ENCODE measurements at places on chromosomes 2 and 18.

- DNase-seq, result no peak
Measured at GRCh38 chr2:18171191-18172139, 293.0 kb downstream of the KCNS3 start.

GRCh38 chr2:75633620-75634019 lies 13.0 kb upstream of the MRPL19 start:
- no peak for DNase-seq

DNA sequence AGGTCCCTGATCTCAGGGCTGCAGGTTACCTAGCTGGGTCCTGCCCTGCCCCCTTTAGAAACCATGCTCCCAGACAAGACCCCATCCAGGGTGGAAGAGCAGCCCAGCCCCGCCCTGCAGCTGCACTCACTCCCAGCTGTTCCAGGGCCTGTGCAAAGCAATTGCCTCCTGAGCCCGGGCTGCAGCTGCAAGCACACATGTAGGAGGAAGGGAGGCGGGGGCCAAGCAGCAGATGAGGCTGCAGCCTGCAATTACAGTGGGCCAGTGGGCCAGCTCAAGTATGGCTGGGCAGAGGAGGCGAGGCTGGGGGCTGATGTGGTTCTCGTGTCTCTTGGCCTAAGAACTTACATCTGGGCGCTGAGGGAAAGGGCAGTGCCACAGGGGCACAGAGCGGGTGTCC lies 65.4 kb upstream of the TUBA3E start:
- DNase-seq, result no peak

- DNase-seq, result no peak
Measured at GRCh38 chr2:117523711-117524238, 290.7 kb upstream of the DDX18 start.

GRCh38 chr2:8061219-8061618 lies 620.6 kb upstream of the ID2 start:
- DNase-seq, result no peak

GRCh38 chr2:63587814-63588384 lies 378 bp downstream of the WDPCP start:
- DNase-seq, result peak; percentile 10

DNA sequence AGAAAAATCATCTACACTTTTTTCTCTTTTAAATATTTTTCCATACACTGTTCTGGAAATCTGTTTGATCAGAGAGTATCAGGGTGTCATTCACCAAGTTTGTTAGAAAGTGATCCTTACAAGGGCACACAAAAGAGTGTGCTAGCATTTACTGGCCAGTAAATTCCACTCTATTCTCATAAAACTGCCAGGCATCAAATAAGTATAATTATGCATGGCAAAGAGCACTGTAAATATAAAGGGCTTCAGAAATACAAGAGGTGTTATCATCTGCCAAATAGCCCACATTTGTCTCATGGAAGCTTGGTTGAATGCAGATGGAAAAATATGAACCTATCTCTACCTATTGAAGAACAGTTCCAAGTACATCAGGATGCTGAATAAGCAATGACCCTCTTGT lies 847.3 kb upstream of the ACVR2A start:
- DNase-seq, result no peak

DNA sequence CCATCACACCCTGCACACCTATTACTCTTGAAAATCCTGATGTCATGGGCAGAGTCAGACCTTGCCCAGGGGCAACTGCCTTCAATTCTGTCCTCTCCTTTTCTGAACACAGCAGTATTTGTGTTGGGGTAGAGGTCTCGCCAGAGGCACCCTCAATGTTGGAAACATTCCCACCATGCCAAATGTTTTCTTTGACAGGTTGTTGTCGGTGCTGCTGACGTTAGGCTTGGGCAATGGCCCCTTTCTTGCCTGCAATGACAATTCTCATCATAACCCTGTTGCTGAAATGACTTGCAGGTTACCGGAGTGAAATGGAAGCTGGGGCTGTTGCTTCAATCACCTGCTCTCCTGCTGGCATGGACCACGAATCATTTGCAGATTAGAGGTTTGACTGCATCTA lies 17.9 kb downstream of the GKN1 start:
- no peak for DNase-seq

- DNase-seq, result no peak
Measured at GRCh38 chr2:144524118-144525009, 4.4 kb upstream of the ZEB2 start.

GRCh38 chr2:98903064-98903355 lies 33.0 kb downstream of the CRACDL start:
- DNase-seq, result no peak

- DNase-seq, result no peak
Measured at GRCh38 chr2:233917116-233917515, at the start of gene TRPM8. TRPM8 (plus strand) TSS chr2:233917373; CDS start chr2:233926538, 9,165 bp downstream.

- DNase-seq, result no peak
Measured at GRCh38 chr2:215697003-215697402, 261.1 kb upstream of the FN1 start.

- DNase-seq, result no peak
Measured at GRCh38 chr18:62023536-62023935, 130.7 kb upstream of the RNF152 start.
